HEK293T (cell line): ENCODE measurements at places on chromosomes 2 and 18.

DNA sequence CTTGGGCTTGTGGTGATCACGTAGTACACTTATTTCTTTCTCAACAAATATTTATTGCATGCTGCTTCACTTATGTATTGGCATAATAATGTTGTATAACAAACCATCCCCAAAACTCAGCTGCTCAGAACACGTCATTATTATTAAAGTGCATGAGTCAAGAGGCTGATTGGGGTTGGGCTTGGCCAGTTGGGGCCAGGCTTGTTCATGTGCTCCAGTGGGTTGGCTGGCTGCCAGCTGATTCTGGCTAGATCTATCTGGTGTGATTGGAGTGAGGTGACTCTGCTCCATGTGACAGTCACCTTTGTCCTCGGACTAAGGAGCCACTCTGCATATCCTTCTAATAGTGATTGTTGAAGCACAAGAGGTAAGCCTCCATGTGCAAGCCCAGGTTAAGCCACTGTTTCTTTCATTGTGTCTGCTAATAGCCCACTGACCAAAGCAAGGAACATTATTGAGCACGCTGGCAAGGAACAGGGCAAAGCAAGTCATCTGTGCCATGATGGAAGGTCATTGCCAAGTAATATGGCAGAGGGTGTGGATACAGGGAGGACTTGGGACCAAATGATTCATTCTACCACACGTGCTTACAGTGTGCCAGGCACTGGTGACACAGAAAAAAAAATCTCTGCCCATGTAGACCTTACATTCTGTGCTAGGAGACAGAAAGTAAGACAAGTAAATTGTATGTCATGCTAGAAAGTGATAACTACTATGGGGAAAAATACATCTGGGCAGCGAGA is 63.3 kb upstream of the TMEM182 start:
- DNase-seq: no peak

GRCh38 chr2:218478544-218478943 is 59.6 kb downstream of the VIL1 start:
- DNase-seq: no peak

DNA sequence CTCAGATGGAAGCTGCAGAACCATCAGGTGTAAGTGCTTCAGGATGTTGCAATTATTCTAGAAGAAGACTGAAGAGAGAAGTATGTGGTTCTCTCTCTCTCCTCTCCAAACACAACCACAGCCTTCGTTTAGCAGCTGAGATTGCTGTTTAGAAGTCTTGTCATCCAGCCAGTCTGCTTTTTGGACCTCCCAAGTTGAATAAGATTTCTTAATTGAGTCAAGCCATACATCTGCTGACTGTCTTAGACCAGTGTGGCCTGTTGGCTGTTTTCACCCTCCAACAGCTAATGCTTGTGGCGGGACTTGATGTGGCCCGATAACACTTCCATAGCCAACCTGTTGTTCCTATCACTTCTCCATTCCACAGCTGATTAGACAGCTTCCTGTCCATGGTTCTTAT is 91.3 kb upstream of the TMEM17 start:
- DNase-seq: no peak

DNA sequence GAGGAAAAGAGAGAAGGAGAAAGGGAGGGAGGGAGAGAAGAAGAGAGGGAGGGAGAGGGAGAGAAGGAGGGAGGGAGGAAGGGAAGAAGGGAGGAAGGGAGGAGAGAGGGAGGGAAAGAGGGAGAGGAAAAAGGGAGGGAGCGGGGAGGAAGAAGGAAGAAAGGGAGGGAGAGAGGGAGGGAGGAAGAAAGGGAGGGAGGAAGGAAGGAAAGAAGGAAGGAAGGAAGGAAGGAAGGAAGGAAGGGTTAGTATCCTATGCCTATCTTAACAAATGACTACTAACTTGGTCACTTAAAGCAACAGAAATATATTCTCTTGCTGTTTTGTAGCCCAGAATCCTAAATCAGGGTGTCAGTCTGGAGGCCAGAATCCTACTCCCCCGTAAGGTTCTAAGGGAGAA is 52.1 kb downstream of the CMPK2 start:
- DNase-seq: no peak

DNA sequence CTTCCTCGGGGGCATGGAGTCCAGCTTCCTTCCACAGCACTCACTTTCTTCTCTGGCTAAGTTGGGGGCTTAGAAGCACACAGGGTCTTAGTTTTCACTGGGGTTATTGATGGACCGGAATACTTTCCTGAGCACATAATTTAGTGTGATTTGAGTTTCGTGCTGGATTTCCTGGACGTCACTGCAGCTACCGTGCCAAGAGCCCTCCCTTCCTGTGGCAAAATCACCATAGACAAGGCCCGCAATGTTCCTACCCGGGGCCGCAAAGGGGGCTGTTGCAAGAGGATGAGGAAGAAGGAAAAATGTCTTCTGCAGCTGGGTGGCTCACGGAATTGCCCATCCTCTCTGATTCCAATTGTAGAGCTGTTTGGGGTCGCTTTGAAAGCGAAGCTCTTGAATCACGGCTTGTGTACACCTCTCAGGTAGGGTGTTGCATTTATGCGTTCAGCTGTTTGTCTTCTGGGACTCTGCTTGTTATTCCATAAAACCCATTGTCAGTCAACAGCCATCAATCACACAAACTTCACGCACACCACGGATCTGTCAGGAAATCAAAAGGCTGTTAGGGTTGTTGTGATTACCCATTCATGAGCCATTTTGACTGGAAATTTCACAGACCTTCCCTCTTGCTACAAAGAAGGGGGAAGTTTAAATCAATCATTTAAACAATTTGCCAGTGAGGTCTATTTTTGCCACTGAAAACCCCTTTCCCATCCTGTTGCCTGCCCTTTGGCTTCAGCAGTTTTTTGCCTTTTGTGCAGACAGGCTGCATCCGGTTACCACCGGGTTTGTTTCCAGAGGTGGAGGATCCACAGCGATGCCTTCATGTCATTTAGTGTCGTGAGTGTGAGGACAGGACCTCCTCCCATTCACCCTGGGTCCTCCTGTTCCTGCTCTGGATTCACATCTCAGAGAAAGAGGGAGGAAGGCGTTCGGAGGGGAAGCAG is 36.0 kb downstream of the SMIM21 start:
- DNase-seq: no peak

DNA sequence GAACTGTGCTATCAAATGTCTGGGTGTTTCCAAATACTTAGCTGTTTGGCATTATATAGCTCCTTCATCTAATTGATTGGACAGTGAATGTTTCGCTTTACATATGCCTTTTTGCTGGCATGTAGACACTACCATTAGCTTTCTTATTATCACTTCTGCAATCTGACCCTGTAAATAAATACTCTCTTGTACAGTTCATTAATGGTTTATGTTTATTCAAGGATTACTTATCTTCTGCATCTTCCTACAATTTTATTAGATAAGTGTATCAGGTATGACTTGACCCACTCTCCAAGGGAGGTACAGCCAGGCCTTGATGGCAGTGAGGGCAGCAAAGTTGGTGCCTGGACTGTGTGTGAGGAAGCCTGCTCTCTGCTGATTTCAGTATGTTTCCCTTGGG is 614.1 kb upstream of the SETBP1 start:
- DNase-seq: no peak

DNA sequence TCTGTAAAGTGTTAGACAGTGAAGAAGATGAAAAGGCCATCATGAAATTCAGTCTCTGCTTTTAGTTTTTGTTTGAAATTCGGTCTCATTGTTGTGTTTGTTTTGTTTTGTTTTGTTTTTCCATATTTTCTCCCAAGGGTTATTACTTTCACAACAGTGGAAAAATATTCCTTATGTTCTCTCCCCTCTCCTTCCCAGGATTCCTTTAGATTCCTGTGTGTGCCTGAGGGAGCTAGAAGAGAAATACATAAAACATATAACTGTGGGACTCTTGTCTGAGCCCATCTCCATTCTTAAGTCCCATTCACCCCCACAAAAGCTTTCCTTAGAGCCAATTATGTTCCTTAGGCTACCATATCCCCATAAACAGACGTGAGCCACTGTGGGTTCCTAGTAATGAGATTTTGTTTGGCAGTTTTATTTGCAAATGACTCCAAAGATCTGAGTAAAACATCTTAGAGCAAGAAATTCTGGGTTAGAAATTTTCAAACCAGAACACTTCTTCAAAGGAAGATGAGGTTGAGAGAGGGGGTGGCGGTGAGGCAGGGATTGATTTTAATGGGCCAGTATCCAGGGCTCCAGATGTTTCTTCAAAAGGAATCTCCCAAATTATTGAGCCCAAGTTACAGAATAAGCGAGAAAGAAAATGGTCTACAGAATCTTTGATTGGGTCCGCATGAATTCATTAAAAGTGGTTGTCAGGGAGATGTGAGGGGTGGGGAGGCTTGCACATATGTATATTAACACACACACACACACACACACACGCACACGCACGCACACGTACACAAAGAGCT is 157.8 kb upstream of the TNP1 start:
- DNase-seq: no peak

DNA sequence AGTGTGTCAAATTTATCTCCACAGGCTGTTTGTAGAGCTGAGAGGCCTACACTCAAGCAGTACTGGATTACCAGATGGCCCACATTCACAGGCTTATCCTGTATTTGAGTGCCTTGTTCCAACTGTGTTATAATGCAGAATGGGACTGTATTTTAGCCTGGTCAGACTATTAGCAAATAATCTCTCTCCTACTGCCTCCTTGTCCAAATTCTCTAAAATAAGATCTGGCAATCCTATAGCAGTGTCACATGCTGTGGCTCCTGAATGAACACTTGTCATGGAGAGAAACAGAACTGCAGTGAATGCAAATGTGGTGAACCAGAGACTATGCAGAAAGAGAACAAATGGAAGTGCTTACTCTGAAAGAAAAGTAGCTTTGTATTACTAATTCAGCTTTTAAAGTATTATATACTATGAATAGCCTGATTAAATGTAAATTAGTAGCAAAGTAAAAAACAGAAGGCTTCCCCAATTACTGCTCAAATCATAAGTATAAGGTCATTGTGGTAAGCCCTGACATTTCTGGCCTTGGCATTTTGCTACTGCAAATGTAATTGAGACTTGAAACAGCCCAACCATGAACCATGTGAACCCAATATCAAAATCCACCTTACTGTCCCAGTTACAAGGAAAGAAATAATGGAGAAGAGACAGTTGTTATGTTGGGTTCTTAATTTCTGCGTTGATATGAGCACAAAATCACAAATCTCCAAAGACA is 80.0 kb downstream of the MAP4K3 start:
- DNase-seq: no peak

GRCh38 chr2:60260639-60261296 is 292.7 kb downstream of the BCL11A start:
- no peak for DNase-seq

- DNase-seq: no peak
These were observed 24.4 kb downstream of the NFE2L2 start for GRCh38 chr2:177239932-177240630.

- no peak for DNase-seq
These were observed 60.5 kb upstream of the PELI1 start for GRCh38 chr2:64204703-64205102.

- peak; percentile 15 for DNase-seq
These were observed 111.5 kb downstream of the MGAT5 start for GRCh38 chr2:134365356-134365755.

- DNase-seq: no peak
These were observed 39.3 kb upstream of the NARS1 start for GRCh38 chr18:57660961-57661360.

GRCh38 chr2:216507220-216508160 is 8.8 kb downstream of the RPL37A start:
- DNase-seq: no peak

- no peak for DNase-seq
These were observed 58.8 kb upstream of the HAAO start for GRCh38 chr2:42851186-42851585.

- DNase-seq: no peak
These were observed 44.0 kb downstream of the KIF3C start for GRCh38 chr2:25938345-25938744.

DNA sequence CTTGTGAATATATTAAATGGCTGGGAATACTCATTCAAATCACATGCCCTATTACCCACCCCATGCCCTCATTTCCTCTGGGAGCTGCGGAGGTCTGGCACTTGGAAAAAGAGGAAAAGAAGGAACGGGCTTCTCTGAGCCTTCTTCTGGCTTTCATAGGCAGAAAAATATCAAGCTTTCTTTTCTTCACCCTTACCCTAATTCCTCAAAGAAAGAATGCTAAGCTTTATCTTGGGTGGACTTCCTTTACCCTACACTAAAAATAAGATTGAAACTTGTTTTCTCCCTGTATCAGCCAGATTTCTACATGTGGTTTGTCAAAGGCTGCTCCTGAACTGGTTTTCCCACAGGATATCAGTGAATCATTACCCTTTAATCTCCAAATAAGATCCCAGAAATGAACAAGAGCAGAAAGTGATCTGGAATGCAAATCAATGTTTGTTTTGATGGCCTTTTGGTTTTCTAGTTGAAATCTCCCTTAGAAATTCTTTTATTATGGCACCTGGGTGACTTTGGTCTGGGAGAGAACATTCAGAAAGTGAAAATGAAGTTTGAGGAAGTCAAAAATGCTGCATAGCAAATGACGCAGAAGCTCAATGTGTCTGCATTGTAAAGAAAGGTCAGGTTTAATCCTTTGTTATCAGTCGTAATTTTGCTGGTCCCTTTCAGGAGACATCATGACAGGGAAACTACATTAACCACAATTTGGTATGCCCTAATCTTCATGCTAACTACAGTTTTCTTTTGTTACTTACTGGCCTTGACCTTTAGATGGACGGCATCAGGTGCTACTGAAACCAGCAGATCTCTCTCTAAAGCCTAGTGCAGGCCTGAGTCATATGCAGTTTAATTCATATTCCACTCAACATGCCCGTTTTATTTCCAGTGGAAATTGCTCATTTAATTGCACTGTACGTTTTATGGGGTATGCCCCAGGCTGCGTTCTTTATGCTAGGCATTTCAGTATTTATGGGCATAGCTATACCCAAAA is 46.6 kb upstream of the HNRNPA3 start:
- DNase-seq: no peak

GRCh38 chr18:8299054-8299980 is 309.9 kb upstream of the RAB12 start:
- no peak for DNase-seq

- no peak for DNase-seq
These were observed 78.0 kb upstream of the OTX1 start for GRCh38 chr2:62972601-62973000.

GRCh38 chr2:148998165-148998830 is 40.2 kb upstream of the LYPD6B start:
- DNase-seq: no peak

GRCh38 chr2:84052913-84053312 is 406.2 kb downstream of the SUCLG1 start:
- DNase-seq: no peak

DNA sequence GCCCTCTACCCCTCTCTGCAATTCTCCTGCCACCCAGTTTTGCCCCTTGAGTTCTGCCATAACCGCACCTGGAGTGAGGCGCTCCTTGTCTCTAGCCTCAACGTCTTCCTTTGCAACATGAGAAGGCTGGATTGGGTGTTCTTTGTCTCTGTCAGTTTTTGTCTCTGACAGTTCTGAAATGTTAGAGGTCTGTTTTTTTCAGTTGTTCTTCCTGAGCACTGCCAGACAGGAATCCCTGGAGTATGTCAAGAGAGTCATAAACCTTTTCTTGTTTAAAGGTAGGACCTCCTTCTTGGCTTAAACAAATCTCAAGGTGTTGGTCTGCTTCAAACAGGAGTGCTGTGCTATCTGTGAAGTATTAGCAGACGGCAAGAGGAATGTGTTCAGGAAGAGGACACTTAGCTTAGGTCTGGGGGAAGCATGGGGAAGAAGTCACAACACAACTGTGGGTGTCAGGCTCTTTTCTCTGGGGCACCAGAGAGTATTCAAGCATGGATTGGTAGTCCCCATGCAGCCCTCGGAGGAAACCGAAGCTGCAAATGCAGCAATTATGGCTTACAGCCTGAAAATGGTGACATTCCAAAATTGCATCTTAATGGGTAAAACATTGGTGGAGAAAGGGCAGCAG is 32.3 kb downstream of the AFF3 start:
- DNase-seq: no peak

- DNase-seq: no peak
These were observed 138.2 kb upstream of the NRP2 start for GRCh38 chr2:205543937-205544702.
